Activated T-helper 1 cell treated with anti-CD3 and anti-CD28 coated beads, Interleukin-2, amount 50 U/mL, for 16 hours (primary cell): ENCODE measurements at places on chromosomes 12 and 14.

DNA sequence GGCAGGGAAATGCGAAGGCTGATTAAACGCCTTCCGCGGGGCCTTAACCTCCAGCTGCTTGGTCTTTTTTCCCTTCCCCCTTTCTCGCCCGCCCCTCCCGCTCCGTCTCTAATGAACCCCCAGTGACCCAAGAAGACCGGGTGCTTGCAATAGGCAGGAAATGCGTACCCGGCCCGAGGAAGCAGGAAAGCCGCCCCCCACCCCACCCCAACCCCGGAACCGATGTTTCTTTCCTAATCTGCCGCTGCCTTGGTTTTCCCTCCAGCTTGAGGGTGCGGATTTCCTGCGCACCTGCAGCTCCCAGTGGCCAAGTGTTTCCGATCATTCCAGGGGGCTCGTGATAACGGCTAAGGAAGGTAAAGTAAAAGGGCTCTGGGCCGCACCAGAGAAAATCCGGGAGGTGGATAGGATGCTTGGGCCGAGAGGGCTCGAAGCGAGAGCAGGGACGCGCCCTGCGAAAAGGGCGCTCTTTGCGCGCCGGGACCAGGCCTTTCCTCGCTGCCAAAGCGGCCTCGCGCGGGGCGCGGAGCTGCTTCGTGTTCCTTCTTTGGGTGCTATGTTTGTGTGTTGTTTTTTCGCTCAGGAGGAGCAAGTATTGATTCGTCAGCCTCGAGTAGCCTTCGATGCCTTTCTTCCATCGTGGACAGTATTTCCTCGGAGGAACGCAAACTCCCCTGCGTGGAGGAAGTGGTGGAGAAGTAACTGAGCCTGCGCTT lies 983 bp downstream of the MYF6 start:
- no peak for DNase-seq

DNA sequence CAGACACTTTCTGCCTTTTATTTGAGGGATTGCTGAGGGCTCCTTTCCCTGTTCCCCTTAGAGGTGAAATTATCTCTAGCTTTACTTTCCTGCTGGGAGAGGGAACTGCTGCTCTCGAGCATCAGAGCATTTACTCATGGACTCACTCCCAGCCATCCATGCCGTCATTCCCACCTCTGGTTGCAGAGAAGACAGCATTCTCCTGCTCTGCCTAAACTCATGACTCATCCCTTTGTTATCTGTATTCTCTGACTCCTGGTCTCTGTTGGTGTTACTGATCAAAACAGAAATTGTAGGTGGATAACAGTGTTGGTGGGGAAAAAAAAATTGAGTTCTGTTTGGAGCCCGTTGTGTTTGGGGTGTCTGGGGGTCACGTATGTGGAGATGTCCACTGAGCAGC lies 159.3 kb downstream of the TTC8 start:
- no peak for DNase-seq

DNA sequence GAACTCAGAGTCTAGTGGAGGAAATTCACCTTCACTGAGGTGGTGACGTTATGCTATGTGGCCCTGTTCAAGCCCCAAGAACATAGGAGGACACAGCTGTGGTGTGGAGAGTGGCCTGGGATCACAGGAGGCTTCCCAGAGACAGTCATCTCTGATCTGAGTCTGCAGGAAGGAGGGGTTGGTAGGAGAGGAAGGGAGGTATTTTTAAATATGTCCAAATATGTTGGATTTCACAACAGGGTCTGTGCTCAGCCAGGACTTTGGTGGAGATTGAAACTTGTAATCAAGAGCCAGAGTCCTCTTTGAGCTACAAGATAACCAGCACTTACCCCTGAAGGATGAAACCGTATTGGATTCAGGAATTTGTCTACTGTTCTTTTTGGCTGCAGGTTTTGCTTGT lies 26.4 kb upstream of the MED13L start:
- no peak for DNase-seq

GRCh38 chr12:2832550-2833127 lies 2.2 kb downstream of the NRIP2 start:
- DNase-seq: no peak

GRCh38 chr12:132453361-132454192 lies 36.4 kb upstream of the FBRSL1 start:
- DNase-seq: no peak

DNA sequence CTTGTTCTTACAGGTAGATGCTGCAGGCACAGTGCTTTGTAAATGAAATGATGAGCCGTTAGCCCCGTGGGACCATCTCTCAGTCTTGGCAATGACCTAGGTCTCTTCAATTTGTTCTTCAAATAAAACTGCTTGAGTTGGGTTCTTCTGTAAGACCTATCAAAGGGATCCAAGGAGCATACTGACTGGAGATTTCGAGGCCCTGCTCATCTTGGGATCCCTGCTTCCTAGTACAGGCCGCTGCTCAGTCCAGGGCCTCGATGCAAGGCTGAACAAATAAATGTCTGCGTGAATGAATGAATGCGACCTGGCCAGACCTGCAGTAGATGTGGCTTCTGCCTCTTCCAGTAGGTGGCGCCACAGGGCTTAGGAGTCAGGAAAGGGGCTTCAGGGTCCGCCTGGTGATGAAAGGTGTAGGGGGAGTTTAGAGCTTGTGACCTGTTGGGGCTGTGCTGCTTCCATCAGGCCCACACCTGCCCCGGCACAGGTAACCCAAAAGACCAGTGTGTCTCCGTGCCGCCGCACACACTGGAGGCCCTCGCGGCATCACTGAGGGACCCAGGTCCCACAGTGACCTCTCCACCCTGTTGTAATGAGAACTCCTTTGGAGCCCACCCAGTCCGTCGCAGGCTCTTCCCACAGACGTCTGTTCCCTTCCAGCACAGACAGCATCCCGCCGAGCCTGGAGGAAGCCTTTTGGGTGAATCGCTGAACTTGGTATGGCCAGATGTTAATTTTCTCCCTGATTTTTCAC lies 4.4 kb downstream of the CACNA1C start:
- no peak for DNase-seq

DNA sequence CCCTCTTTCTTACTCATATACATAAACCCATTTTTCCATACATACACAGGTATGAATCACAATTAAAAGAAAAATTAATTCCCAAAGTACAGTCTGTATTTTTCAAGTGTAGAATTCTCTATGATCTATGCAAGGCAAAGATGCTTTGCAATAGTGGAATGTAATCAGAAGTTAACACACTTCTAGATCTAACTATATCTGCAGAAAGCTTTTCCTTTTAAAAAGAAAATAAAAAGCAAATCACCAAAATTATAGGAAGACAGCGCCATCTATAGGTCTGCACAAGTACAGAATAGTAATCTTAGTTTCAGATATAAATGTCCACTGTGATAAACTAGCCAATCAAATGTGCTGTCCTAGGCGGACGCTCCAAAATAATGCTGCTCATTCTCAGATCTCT lies 22.0 kb downstream of the SLC25A21 start:
- no peak for DNase-seq

GRCh38 chr12:64531665-64532334 lies 78.5 kb upstream of the RASSF3 start:
- DNase-seq: no peak

GRCh38 chr12:15846887-15847286 lies 35.3 kb upstream of the STRAP start:
- DNase-seq: no peak

GRCh38 chr12:29405561-29405960 lies 24.6 kb upstream of the ERGIC2 start:
- DNase-seq: no peak

- no peak for DNase-seq
Measured at GRCh38 chr12:131097202-131098177, 143.8 kb downstream of the ADGRD1 start.

DNA sequence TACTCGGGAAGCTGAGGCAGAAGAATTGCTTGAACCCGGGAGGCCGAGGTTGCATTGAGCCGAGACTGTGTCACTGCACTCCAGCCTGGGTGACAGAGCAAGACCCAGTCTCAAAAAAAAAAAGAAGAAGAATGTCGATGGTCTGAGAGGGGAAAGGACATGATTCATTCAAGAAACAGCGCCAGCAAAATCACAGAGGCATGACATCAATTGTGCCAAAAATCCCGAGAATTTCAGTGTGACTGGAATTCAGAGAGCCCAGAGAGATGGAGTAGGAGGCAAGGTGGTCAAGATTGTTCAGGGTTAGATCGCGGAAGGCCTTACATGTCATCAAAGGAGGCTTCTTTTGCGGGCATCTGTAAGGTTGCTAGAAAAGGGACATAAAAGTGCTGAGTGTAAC lies 483.3 kb downstream of the VRK1 start:
- DNase-seq: no peak

DNA sequence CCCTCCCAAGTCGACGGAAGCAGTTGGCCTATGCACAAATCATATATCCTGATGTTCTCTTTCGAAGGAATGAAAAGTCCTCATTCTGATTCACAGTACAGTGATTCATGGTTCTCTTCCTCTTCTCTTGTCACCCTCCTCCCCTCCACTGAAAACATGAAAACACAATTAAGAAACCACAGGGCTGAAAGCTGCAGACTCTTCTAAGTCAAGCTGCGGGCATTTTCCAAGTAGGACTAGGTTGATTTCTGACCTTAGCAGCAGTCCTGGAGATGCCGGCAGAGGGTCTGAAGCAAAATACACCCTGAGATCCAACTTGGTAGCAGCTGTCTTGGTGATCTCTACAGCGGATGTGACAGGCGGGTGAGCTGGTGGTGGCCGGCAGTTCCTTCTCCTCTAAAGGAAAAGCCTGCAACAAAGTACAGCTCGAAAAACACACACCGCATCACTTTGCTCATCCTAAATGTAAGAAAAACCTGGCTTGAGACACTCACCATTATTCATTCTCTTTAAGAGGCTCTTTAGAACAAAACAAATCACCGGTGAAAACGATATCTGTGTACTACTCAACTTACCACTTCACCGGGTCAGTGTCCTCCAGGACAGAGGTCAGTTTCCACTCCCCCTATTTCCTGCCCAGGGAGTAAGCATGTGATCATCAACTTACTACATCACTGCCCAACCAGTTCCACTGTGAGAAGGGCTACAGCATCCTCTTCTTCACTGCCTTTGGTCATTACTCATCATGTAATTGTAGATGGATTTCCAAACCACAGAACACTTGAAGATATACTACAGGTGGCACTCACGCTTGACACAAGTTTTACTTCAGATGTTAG lies 6.0 kb downstream of the TMCC3 start:
- DNase-seq: no peak

DNA sequence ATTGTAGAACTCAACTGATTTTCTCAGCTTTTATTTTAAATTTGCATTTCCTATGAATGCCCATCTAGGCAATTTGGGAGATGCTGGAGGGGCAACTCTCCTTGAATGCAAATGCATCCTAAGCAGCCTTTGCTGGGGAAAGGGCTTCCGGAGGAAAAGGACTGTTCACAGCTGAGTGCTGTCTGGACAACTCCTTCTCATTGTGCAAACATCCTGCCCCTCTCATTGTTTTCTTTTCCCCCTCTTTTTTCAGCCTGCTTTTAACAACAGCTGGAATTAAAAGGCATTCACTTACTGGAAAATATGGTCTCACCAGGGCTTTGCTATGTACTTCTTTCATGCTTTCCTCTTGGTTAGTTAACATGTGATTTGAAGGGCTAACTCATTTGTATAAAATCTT lies 397.8 kb downstream of the FUT8 start:
- no peak for DNase-seq

- no peak for DNase-seq
Measured at GRCh38 chr14:100345711-100346110, 22.6 kb downstream of the SLC25A47 start.

DNA sequence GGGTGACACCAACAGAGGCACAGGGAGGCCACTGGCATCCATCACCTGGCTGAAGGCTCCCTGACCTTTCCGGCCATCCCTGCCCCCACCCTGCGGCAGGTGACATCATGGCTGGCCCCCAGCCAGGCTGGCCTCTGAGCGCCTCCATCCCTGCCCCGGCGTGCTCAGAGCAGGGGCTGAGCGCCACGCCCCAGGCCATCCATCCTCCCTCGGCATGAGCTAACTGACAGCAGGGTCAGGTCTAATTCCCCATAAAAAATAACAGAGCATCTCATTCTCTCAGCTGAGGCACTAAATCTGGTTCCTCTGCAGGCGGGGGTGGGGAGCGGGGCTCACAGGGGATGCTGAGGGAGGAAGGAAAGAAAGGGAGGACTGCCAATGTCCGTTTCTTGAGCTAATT lies 50.7 kb downstream of the PRIMA1 start:
- no peak for DNase-seq

DNA sequence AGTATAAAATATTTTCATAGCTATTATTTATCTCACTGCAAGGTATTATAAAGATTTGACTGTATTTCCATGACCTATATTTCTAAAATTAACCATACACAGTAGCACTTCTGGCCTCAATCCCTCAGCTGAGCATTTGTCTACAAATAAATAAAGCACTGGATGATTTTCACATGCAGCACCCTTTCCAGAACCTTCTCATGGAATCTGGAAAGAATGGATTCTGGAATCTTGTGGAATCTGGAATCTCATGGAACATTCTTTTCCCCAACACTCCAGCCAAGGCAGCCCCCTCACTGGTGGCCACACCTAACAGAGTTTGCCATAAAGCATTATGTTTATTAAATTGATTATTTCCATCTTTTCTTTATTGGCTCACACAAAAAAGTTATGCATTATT lies 199.2 kb downstream of the MSRB3 start:
- DNase-seq: no peak

- DNase-seq: no peak
Measured at GRCh38 chr14:91496790-91497189, 13.3 kb downstream of the PPP4R3A start.

GRCh38 chr12:108175310-108175709 lies 46.2 kb downstream of the WSCD2 start:
- no peak for DNase-seq

GRCh38 chr12:45582986-45583659 lies 146.4 kb upstream of the ARID2 start:
- no peak for DNase-seq

DNA sequence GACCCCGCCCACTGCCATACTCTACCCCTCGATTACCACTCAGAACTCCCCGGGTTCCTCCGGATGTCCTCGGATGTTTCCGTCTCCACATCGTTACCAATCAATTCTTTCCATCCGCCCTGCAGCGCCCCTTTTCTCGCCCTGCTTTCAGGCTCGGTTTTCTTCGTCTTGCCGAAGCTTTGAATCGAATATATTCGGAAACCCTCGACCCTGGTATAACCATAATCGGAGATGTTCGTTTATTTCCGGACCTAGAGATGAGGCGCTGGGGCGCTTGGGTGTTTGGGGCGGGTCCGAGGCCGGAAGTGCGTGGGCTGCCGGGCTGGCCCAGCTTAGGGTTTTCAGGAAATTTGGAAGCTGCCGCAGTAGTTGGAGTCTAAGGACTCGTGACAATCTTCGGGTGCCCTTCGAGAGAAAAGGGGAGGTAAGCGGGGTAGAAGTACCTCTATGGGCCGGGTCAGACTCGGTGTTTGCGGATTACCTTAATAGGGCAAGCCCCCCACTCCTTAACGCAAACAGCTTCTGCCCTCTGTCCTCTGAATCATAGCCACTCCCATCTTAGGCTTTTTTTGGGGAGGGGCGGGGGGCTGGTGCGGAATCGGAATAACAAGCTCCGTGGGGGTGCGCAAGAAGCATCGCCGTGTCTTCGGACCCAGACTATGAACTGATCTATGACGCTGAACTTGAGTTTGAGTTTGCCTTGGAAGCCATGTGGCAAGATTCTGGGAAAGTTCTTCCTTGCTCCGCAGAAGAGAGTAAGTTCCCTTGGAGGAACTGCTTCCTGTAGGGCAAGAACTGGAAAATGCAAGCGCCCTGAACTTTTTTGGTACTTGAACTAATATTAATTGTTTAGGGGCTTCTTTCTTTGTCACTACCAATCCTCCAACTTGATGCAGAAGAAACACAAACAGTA lies at the start of gene C14orf119:
Gene C14orf119 (plus strand): TSS at position 310 of the 913 bp plus-strand sequence. CDS start 2,154 bp downstream, outside the sequence.
- DNase-seq: peak; percentile 99

- no peak for DNase-seq
Measured at GRCh38 chr14:50926851-50927386, 17.4 kb downstream of the PYGL start.

GRCh38 chr12:50505675-50506530 lies 1.1 kb downstream of the DIP2B start:
- DNase-seq: no peak
